ENCODE measurements at places on chromosomes 11 and 22.
A peak's percentile ranks its signal among the peaks of the same experiment; 100 is the strongest.

GRCh38 chr22:50190941-50191741 is 5.4 kb downstream of the TRABD start:
- no peak for DNase-seq

DNA sequence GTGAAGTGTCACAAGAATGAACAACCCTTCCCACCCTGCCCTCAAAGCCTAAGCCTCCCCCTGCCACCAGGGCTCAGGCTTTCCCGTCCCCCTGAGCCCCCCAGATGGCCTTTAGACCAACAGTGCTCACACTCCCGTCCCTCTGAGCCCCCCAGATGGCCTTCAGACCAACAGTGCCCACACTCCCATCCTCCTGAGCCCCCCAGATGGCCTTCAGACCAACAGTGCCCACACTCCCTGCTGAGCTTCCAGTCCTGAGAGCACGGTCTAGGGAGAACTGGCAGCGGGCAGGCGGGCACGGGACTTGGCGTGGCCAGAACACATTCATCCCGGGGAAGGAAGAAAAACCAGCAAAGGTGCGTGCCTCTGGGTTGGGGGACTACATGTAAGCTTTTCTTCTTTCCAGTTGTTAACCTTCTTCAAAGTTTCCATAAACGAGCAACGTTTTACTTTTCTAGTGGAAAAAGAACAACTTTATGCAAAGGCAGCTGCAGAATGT is 2.5 kb downstream of the MRGPRG start:
- no peak for DNase-seq

DNA sequence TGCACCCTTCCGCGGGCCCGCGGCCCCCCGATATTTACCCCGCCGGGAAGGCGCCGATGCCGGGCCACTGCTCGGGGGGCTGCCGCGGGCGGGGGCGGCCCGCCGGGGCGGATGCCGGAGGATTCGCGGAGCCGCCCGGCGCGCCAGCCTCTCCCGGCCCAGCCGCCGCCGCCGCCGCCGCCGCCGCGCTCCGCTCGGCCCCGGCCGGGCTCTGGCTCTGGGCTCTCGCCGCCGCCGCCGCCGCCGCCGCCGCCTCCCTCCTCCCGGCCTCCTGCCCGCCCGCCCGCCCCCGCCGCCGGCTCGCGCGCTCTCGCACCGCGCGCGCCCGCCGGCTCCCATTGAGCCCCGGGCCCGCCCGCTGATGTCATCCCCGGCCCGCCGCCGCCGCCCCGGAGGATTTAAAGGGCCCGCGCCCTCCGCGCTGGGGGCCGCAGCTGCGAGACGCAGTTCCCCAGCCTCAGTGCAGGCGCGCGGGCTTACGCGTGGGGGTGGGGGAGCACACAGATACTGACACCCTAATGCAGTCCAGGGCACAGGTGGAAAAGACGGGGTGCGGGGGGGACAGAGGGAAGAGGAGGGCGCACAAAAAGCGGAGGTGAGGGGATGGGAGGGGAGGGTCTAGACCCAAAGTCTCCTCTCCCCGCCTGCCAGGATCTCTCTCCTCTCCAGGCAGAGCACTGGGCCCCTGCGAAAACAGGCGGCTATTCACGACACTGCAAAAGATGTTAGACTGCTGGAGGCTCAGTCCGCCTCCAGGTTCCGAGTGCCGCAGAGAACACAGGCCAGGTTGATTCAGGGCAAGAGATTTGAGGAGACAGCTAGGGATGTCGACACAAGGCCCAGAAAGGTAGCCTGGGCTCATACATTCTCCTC is at the start of gene CSNK1E:
Gene CSNK1E, minus strand, starts transcription at position 312 of the 873 bp plus-strand sequence. CDS start 3,276 bp downstream, outside the sequence.
- peak; percentile 50 for DNase-seq

DNA sequence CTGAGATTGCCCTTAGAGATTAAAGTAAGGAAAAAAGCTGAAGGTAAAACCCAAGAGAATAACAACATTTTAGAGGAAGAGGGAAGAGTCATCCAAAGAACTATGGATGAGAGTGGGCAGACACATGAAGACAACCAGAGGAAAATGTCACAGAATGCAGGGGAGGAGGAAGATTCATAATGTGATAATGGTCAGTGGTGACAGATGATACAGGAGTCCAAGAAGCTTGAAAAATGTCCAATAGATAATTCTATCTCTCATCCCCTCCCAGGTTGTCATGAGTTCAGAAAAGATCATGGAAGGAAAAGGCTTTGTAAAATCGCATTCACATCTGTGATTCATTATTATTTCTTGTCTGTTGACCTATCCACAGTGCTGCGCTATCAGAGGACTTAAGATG is 282.3 kb upstream of the CCDC90B start:
- no peak for DNase-seq

DNA sequence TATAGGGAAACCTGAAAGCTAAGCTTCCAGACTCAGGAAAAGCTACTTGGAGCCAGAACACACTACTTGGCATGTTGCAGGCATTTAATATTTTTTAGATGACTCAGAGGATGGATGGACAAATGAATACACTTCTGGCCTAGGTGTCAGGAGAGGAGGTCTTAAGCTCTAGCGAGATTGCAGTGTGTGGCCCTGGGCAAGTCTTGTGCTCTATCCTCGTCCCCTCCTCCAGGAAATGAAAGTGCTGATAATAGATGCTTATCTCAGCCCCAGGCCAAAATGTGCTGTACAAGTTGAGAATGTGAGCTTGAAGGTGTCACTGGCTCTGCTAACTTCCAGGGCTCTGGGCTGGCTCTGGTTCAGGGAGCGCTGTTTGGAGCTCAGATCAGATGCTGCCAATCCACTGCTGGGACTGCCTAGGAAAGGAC is 136.3 kb downstream of the PKNOX2 start:
- no peak for DNase-seq

GRCh38 chr11:124605719-124606118 is 5.5 kb upstream of the PANX3 start:
- no peak for DNase-seq

DNA sequence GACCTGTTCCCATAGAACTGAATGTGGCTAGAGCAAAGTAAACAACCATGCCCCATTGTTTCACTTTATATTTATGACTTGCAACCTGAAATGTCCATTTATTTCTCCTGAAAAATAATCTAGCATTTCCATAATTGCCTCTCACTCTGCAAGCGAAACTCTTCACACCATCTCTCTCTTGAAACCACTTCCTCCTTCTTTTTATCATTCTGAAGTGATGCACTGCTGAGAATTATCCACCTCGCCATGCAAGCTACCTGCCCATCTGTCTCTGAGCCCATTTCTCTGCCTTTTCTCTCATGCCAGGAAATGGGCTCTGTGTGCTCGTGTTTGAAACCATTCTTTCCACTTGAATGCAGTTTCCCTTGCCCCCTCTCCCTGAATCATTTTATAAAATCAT is 13.5 kb downstream of the MRGPRX3 start:
- DNase-seq = no peak

DNA sequence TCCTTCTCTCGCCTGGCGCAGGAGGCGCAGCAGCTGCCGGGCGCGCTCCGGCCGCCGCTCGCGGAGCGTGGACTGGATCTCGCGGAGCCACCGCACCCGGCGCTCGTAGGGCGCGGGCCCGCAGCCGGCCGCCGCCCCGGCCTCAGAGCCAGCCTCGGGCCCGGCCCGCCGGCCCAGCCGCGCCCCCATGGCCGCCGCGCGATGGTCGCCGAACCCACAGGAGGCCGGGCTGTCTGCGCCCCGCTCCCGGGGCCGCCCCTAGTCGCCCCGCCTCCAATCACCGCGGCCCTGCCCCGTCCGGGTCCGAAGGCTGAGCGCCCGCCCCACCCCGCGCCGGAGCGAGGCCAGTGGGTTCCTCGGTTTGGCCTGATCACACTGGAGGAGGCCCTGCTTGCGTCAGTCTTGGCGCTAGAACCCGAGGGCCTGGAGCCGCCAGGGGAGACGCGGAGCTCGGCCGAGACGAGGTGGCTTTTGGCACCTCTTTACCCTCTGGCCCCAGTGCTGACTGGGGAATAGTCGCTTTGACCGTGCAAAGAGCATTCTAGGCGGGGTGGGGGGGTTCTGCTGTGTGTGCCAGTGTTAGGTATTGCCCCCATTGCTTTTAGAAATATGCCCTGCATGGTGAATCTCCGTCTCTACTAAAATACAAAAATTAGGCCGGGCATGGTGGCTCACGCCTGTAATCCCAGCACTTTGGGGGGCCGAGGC is at the start of gene LRRC75B:
Gene LRRC75B, minus strand, starts transcription at position 223 of the 708 bp plus-strand sequence. Its CDS starts 34 bp downstream, at position 189.
- DNase-seq = no peak

DNA sequence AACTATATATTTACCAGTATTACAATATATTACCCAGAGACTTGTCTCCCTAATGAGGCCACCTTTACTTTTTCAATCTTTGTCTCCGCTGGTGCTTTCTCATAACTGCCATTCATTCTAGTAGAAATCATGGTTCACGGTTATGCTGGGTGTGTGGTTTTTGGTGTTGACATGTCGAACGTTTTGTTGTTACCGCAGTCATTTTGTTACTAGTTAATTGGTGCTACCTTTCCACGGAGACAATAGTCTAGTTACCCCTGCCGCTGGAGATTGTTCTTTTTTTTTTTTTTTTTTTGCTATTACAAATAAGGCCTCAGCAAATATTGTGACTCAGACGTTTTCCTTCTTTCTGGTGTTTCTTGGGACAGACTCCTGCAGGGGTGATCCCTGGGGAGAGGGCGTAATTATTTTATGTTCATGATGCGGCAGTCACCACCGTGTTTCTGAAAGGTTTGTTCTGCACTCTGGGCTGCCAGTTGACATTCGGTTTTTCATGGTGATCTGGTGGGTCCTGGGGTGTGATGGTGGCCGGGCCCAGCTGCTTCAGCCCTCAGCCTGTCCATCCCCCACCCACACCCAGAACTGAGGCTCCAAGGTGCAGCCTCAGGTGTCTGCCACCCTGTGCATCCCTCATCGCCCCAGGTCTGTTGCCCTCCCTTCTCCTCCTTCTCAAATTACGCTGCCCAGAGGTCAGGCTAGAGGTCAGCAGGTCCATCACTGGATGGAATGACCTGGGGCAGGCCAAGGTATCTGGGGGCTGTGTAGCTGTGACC is 28.6 kb downstream of the LRP5 start:
- DNase-seq = no peak

GRCh38 chr11:2328021-2328420 is 26.2 kb downstream of the TSPAN32 start:
- no peak for DNase-seq

DNA sequence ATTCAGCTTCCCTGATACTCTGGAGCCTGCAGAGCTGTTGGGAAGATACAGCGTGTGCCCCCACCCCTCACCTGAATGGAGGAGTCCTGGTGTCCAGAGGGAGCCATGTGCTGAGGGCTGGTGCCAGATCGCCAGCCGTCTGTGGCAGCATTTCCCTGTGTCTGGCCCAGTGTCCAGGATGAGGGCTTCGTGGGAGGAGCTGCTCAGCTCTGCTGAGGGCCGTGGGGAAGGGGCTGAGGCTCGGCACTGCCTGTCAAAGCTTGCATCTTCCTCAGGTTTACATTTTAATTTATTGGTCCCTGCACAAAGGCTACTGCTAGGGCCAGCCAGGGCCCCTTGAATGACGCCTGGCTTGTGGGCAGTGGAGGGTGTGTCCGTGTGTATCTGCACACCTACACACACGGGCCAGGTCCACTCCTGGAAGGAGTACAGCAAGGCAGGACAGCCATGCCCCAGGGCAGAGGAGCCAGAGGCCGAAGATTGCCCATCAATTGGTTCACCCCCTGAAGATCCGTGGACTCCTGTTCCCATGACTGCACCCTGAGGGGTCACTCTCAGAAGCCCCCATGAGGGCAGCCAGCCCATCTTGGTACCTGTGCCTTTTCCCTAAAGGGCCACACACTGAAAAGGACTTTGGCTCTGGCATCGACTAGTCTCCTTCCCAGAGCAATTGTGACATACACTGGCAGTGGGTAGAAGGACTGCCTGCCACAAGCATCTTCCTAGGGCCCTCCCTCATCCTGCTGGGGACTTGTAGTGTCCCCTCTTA is 107.7 kb upstream of the PARVA start:
- DNase-seq = no peak

DNA sequence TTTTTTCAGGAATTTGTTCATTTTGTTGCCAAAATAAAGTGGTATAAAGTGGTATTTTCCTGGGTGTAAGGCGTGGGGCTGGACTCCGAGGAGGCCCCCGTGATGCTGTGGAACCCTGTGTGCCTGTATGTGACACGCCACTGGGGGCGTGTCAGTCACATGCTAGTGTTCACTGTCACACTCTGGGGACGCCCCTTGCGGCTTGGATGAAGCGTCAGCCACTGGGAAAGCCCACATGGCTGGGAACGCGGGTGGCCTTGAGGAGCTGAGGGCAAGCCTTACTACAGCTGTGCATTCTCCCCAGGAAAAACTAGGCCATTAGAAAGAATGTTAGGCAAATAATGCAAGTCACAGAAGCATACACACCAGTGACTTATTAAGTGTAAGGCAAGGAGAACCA is 77.0 kb upstream of the SLC25A18 start:
- no peak for DNase-seq

DNA sequence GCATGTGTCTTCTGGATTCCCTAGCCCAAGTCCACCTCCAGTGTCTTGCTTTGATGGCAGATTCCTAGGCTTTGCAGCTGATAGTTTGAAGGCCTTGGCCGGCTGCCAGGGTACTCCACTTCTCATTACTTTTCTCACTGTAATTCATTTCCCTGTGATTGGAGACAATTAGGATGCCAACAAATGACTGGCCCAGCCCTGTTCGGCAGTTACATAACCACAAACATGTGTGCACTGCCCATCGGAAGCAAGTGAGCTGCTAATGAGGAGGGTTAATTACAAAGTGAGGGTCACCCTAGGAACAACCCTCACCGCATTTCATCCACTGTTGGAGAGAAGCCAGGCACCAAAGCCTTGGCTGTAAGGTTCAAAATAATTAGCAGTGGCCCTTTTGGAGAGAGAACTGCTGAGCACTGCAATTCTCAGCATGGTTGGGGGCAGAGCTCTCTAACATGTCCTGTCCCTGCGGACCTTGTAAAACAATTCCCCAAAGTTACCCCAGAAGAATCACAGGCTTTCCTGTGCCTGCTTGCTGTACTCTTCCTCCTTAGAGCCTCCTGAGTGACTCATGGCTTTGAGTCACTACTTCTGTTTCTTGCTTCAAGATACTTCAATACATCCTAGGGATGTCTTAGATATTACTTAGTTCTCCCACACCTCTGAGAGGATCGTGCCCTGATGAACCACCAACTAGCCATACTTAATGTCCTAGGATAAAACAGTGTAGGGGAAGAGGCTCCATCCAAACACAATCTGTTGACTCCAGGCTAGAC is 109.7 kb upstream of the GALNT18 start:
- DNase-seq = no peak
